ENCODE measurements at places on chromosomes 2 and 18.

DNA sequence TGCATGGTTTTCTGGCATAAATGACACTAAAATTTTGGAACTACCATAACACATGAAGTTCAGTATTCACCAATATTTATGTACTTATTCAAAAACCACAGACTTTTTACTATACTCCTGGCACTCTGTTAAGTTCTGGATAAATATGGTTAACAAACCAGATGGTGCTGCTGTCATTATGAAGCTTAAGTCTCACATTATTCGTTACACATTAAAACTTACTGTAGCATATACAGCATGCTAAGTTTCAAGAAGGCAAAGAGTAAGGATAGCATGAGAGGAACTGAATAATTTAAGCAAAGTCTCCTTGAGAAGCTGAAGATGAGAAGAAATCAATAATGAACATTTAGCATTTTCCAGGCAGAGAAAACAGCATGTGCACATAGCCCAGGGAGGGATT is 929.5 kb downstream of the NRXN1 start:
- no peak for DNase-seq

- DNase-seq, result no peak
Observed at GRCh38 chr2:128708106-128708816, 389.6 kb upstream of the HS6ST1 start.

DNA sequence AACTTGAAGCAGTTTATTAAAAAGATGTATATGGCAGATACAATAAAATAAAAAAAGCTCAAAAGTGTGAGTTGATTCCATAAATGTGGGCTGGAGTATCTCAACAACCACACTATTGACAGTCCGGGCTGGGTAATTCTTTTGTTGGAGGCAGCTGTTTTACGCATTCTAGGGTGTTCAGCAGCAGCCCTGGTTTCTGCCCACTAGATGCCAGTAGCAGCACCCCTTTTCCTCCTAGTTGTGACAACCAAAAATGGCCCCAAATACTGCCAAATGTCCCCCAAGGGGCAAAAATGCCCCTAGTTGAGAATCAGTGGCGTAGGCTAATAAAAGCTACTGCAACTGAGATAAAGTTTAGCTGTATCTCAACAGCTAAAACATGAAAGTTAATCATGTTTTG is 44.8 kb downstream of the CHMP3 start:
- no peak for DNase-seq

DNA sequence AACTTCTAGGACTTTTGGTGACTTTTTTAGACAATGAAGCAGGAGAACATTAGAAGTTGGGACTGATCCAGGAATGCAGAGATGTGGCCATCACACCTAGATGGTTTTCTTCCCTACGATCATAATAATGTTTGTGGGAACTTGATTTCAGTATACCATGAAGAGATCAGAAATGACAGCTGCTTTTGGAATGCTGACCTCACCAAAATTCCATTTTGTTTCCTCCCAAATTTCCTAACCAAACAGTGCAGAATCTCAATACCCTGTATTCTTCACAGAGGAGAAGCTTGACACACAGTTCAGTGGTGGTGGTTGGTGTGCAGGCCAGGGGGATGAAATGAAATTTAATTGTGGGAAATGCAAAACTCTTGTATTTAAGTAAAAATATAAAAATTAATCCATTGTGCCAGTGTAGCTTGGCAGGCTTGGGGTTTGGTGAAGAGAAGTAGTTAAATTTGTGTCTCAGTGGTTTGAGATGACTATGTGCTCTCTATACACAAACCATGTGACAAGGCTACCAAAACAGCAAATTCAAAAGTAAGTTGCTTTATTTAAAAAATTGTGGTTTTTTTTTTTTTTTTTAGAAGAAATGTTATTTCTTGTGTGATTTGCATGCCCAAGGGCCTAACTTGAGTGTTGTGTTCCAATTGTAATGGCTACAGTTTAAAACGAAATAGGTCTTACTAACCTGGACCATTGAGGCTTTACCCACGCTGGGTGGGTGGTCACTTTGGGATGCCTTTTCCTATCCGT is 252.4 kb downstream of the LPIN1 start:
- DNase-seq, result no peak

- DNase-seq, result no peak
Observed at GRCh38 chr2:73037947-73038585, 33.4 kb downstream of the SFXN5 start.

Measured in stimulated activated CD4-positive, alpha-beta T cell treated with anti-CD3 and anti-CD28 coated beads, Interleukin-1b, Interleukin-23, amount 100 ng/mL, for 1 hour (primary cell).